ENCODE measurements at places on chromosomes 7 and 10.

GRCh38 chr7:148242294-148242821 lies 348.2 kb upstream of the C7orf33 start:
- DNase-seq = no peak

DNA sequence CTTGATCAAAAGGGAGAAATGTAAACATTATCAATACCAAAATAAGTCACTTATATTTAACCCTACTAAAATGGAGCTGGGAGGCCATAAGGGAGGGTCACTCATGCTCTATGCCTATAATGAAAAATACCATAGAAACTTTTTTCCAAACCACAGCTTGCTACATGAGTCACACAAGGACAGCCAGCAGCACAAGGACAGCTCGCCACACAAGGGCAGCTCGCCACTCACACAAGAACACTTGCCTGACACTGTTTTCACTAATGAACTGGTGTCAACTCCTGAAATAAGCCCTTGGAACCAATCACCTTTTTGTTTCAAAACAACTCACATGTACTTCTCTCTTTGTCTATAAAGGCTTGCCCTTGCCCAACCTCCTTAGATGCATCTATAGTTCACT lies 43.3 kb downstream of the FRMPD2 start:
- DNase-seq = no peak

- no peak for DNase-seq
Observed at GRCh38 chr7:133139350-133139749, 57.5 kb upstream of the CHCHD3 start.

DNA sequence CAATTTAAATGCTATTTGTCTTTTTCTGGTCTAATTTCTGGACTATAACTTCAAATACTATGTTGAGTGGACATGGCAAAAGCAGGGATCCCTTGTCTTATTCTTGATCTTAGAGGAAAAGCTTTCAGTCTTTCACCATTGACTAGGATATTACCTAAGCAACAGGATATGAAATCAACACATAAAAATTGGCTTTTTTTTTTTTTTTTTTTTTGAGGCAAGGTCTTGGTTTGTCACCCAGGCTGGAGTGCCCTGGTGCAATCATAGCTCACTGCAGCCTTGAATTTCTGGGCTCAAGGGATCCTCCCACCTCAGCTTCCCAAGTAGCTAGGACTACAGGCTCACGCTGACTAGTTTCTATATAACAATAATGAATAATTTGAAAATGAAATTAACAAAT lies 90.8 kb downstream of the JMJD1C start:
- no peak for DNase-seq

DNA sequence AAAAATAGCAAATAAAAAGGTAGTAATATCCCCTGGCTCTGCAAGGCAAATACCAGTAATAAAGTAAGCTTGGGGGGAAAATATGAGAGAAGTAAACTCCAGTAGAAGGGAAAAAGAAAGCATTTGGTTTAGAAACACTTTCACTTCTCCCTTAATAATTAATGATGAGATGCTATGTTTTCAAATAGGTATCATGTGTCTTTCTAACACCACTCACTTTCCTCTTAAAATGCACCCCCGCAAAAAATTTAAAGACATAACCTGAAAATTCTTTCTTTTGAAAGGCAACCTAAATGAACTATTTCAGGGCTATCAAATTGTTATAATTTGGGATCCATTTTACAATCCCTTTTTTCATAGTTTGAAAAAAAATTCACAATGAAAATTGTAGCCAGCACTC lies 240.3 kb downstream of the SNX10 start:
- no peak for DNase-seq

- no peak for DNase-seq
Observed at GRCh38 chr10:117928741-117929140, 118.0 kb downstream of the RAB11FIP2 start.

DNA sequence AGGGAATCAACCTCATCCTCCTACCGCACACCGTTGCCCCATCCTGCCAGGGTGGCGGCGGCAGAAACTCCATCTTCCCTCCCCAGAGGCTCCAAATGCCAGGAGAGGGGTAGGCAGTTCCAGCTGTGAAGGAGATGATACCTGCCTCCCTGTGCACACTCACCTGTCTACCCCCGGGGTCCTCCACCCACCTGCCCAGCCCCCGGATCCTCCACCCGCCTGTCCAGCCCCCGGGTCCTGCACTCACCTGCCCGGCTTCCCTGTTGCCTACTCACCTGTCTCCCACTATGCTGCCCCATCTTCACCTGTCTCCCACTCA lies 13.4 kb upstream of the DNAAF5 start:
- no peak for DNase-seq

- no peak for DNase-seq
Observed at GRCh38 chr7:137443616-137444015, 100.1 kb upstream of the PTN start.

GRCh38 chr7:44454348-44454747 lies 36.1 kb downstream of the NUDCD3 start:
- no peak for DNase-seq

- no peak for DNase-seq
Observed at GRCh38 chr10:102120991-102121738, 997 bp upstream of the LDB1 start.

- DNase-seq = no peak
Observed at GRCh38 chr10:92024700-92025099, 101.1 kb downstream of the BTAF1 start.

- DNase-seq = no peak
Observed at GRCh38 chr7:102080434-102081243, 206.0 kb upstream of the SH2B2 start.

- no peak for DNase-seq
Observed at GRCh38 chr7:131011432-131011742, 277.4 kb upstream of the KLF14 start.

DNA sequence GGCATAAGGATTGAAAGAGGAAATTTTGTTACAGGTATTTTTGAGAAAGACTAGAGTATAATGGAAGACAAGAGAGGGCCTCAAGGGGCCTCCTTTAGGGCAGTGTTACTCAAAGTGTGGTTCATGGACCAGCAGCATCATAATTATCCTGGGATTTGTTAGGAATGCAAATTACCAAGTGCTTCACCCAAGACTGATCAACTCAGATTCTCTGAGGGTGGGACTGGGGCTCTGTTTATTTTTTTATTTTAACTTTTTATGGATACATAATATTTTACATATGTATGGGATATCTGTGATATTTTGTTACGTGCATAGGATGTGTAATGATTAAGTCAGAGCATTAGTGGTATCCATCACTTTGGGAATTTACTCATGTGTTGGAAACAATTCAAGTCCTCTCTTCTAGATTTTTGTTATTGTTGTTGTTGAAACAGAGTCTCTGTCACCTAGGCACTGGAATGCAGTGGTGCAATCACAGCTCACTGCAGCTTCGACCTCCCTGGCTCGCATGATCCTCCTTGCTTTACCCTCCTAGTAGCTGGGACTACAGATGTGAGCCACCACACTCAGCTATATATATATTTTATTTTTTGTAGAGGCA lies 2.2 kb upstream of the KCTD7 start:
- DNase-seq = no peak

DNA sequence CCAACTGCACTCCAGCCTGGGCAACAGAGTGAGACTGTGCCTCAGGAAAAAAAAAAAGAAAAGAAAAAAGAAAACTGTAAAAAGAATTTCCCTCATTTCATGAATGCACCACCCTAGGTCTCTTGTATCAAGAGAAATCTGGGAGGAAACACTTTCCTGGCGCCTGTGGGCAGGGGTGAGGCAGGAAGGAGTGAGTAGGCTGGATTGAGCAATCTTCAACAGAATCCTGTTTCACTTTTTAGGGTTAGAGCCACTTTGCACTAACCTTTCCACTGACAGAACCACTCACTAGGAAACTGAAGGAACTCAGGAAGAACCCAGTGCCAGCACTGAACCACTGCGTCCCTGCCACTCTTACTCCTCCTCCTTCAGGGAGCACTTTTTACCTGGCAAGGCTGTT lies 282.1 kb downstream of the CCDC3 start:
- DNase-seq = no peak

- DNase-seq = no peak
Observed at GRCh38 chr10:126576336-126576735, 94.2 kb downstream of the C10orf90 start.

DNA sequence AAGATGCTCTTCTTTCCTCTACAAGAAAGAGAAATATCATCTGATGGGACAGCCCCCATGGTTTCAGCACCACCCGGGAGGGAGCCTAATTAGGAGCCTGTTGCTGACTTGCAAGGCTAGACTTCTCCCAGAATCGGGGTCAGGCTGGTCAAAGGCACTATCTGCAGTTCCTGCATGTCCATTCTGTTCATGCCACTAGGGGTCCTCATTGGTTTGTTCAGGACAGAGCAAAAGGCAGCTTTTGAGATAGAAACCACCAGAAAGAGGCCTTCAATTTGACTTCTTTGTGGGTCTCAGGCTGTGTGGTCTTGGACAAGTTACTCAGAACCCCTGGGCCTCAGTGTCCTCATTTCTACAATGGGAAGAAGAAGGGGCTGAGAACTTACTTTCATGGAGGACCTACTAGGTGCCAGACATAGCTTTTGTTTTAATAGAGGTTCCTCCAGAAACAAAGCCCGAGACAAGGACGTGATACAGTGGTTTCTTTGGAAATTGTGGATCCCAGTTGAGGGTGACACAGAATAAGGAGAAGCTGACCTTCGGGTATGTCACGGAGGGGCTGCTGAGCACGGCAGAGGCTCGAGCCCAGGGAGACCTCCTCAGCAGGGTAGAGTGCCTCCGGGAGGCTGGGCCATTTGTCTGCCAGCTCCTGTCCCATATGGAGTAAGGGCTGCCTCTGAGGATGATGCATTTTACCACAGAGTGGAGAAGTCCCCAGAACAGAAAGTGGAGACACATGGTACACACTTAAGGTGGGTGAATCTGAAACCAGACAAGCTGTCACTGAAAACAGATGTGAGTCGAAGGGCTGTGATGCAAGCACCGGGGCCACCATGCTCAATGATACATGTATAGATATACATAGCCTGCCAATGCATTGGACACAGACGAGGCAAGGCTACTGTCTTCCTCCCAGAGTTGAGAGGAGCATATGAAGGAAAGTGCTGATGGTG lies 33.1 kb upstream of the NEUROD6 start:
- no peak for DNase-seq

DNA sequence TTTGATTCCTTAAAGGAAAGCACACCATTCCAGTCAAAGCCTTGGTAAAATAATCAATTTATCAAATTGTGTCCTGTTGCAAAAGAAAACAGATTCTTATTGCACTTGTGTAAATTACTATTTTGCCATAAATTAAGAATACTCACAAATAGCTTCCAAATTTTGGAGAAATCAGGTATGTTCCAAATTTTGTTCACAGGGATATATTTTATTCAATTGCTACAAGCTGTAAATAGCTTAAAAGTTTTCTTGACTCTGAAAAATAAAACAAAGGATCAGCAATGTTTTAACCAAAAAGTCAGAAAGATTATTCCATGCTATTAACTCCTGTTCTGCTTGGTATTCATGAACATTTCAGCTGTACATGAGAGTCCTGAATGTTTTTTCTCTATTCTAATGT lies 47.4 kb upstream of the CHST3 start:
- DNase-seq = no peak

GRCh38 chr10:31557854-31558253 lies 238.8 kb downstream of the ZEB1 start:
- no peak for DNase-seq

GRCh38 chr7:122949186-122949585 lies 46.3 kb downstream of the TAS2R16 start:
- no peak for DNase-seq

- no peak for DNase-seq
Observed at GRCh38 chr7:35983626-35984025, 169.4 kb upstream of the EEPD1 start.

DNA sequence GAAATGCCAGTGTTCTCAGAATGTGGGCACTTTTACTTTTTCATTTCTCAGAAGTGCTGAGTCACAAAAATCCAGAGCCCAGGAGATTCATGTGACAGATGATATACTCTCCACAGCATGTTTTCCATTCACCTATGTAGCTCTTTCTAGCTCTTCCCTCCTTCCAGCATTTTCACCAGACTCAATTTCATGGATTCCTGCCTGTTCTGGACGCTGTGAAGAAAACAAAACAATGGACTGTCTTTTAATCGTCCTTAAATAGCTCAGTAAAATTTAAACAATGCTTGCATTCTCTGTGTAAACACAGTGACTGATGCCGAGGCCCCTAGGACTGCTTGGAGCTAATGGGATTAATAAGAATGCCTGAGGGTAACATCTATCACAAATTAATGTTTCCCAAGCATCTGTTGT lies 25.5 kb downstream of the ZNF713 start:
- DNase-seq = no peak

DNA sequence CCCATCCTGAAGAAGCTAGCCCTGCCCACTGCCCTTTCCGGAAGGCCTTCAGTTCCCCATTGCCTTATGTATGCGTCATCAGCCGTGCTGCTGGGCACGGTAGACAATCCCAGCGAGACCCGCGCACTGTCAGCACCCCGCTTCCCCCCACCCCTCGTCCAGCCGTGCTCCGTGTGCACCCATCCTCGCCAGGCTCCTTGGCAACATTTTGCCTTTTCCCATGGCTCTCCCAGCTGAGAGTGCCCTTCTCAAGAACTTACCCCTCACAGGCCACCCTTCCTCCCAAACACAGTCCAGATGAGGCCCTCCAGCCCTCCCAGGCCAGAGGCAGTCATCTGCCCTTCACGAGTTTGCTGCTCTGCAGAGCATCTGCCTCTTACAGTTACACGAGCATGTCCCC lies 633.8 kb upstream of the FOXK1 start:
- no peak for DNase-seq

DNA sequence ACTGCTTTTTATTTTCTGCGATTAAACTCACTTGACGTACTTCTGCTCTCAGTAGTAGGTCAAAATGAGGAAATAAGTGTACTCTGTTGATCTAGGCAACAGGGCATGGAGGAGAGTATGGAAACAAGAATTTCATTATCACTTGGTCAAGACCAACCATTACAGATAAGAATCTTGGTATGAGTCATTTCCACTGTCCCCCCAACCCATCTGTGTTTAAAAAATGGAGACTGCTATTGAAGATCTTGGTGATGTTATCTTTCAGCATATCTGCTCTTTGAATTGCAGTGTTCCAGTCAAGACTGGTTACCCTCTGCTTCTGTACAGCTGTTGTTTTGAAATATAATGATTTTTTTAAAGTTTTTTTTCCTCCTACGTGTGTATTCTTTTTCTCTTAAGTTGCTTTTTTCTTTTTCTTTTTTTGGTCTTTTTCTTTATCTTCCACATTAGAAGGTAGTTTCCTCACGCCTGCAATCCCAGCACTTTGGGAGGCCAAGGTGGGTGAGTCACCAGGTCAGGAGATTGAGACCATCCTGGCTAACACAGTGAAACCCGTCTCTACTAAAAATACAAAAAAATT lies 11.7 kb downstream of the STAM start:
- no peak for DNase-seq

DNA sequence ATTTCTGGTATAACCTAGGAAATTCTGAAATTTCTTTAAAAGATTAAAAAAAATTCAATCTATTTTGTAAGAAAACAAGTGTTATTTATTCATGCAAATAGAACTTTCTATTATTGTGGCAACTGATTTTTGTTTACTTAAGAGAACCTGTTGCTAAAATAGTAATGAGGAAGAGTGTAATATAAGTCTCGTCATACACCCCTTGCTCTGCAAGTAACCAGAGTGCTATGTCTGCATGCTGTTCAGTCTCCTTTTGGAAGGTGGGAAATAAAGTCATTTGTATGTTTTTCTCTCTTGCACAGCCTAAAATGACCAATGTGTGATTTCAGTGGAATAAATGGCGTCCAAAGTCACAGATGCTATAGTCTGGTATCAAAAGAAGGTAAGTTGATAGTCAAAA lies 41.3 kb downstream of the PHTF2 start:
- DNase-seq = no peak

All from cortex of kidney (tissue), 1 donor.